ENCODE measurements at places on chromosomes 6 and 20.

DNA sequence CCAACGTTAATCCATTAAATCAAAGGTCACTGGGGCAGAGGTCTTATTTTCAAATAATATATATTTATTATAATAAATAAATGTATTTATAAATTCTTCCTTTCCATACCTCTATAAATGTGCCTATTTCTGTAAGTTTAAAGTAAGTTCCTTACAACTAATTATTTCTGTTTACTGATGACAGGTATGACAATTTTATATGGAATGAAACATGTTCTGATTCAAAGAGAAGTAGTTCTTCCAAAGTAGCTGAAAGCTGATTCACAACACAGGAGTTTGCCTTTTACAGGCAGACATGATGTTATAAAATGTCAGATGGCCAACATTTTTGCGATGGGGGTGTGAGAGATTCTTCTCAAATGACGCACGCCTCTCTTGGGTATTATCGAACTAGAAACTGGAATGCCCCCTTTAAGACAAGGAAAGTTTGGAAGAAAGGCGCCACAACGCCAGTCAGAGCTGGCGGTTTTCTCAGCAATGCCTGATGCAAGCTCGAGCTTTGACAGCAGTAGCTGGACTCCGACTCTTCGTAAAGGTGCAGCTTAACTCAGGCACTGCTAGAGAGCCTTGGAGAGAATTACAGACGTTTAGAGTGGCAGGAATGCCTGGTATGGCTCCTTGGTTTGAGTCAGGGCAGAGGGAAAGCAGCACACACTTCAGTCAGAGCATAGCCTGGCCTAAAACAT is 92.1 kb downstream of the FOXC1 start:
- no peak for DNase-seq

DNA sequence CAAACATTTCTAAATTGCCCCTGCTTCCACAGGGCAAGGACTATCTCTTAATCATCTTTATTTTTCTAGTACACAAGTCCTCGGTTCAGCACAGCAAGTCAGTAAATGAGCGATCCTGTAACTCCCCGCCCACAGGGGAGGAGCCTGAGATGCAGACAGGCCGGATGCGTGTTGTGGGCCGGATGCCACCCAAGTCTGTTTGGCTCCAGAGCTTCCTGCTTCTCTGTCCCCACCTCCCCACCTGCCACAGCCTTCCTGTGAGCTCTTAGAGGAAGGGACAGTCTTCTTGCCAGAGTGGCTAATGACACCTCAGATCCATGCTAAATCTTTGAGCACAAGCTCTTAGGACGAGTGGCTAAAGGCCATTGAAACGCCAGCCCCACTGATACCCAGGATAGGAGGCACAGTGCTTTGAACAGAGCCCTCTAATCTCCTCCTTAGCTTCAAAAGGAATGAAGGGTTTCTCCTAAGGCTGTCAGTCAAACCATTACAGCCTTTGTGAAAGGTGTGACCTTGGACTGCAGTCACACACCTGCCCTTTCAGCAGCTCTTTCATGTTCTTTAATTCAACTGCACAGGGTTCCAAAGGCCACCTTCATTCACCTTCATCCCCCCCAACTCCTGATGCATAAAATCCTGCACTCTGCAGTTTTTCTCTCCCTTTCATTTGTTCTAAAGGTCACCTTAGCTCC is 264.3 kb downstream of the TFAP2C start:
- DNase-seq: no peak

DNA sequence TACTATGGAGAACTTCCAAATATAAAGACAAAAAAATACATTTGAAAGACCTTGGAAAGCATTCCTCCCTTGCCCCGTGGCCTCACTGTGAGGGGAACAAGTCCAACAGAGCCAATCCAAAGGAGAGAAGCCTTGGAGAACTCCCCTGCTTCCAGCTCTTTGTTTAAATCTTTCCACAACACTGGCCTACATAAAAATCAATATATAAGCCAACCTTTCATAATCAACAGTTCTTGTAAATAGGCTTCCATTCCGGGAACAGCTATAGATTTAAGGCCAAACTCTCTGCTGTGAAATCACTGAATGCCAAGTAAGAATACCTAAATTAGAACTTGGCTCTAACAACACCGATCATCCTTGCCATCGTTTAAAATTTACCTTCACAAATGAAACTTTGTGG is 242.1 kb downstream of the HACE1 start:
- no peak for DNase-seq

DNA sequence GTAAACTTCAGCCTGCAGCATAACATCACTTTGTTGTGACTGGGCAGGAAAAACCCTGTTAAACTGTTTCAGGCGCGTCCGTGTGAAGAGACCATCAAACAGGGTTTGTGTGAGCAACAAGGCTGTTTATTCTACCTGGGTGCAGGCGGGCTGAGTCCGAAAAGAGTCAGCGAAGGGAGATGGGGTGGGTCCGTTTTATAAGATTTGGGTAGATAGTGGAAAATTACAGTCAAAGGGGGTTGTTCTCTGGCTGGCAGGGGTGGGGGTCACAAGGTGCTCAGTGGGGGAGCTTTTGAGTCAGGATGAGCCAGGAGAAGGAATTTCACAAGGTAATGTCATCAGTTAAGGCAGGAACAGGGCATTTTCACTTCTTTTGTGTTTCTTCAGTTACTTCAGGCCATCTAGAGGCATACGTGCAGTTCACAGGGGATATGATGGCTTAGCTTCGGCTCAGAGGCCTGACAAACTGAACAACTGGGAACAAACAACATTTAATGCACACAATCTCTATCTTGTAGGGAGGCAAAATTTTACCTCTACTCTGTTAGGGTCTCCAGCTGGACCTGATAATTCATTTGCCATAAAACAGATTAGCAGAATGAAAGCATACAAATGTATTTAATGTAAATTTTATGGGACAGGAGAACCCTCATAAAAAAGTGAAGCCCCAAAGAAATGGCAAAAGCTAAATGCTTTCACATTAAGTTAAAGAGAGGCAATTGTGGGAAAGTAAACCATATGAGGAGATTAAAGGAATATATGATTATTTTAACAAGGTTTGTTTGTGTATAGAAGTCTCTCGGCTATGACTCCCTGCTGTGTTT is 58.3 kb upstream of the HFE start:
- DNase-seq: no peak

- DNase-seq: no peak
Observed at GRCh38 chr6:13810688-13811446, 3.5 kb downstream of the MCUR1 start.

GRCh38 chr20:45419188-45420091 is 3.5 kb downstream of the PIGT start:
- DNase-seq: peak; percentile 26

DNA sequence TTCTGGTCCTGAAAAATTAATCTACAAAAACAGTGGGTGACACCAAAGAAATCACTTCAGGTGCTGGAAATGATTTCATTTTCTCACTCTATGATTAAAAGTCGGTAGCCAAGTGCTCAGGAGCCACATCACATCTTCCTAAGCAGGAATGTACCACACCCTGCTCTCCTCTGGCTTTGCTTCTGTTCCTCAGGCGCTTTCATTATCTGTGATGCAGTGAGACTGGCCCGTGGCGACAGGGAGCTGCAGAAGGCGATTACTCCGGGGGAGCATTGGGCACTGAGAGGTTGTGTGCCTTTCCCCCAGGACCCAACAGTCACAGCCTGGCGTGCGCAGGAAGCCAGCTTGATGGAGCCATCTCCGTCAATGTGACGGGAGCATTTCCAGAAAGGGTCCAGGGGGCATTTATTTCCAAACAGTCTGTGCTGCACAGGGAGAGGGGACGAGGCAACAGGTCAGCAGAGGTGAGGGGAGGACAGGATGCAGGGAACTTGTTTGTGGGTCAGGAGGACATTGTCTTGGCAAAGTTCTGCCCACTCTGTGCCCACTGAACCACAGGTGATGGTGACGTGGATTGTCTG is 5.6 kb upstream of the ZNF831 start:
- DNase-seq: no peak

- DNase-seq: no peak
Observed at GRCh38 chr6:129432738-129433137, 277.2 kb downstream of the ARHGAP18 start.

- DNase-seq: no peak
Observed at GRCh38 chr6:4582506-4583417, 193.4 kb upstream of the CDYL start.

DNA sequence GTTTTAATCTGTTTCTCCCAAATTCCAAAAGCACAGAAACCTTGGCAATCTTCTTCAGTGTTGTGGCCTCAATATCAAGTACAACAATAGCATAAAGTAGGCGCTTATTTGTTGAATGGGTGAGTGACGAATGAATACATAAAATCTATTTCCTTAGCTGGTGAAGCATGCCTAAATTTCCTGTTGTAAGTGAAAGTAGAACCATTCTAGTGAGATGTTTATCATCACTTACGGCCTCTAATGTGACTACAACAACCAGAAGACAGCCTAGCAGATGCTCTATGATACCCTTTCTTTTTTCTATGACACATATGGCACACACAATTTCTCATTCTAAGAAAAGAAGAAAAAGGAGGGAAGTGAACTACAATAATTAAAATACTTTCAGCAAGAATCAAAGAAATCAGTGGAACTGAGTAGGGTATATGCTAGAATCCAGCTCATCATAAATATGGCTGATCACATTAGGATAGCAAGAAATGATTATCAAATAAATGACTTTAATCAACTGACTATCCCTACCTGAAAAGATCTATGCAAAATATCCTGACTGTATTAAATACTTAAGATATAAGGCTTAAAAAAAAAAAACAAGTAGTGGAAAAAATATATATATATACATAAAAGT is 67.4 kb downstream of the BTBD9 start:
- no peak for DNase-seq

- no peak for DNase-seq
Observed at GRCh38 chr6:7080311-7080710, 27.4 kb upstream of the RREB1 start.

DNA sequence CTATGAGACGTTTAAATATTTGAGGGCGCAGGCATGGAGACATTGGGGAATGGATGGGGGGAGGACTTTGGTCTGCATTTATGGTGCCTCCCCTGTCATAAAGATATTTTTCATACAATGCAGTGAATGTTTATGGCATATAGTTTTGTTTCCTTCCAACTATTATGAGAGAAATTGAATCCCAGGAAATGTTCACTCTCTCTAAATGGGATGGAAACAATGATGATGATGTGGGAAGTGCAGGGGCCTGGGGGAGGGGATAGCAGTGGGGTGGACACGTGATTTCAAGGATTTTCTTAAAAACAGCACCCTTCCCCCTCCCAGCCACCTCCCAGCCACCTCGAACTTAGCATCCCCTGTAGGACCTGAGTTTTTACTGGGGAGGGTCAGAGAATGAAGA is 69.9 kb downstream of the TOX2 start:
- no peak for DNase-seq

GRCh38 chr20:7608250-7608649 is 332.0 kb downstream of the HAO1 start:
- DNase-seq: no peak

DNA sequence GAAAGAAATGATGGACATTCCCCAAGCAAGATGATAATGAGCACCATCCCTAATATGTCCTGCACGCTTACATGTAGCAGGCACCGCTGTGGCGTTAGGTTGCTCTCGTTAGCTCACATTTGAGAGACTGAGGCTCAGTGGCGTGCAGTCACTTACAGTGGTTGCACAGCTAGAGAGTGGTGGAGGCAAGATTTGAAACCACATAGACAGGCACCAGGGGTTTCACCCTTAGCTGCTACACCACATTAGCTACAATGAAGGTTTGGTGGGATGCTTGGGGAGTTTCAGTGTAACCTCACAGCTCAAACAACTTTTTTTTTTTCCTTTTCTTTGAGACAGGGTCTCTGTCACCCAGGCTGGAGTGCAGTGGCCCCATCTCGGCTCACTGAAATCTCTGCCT is 3.7 kb downstream of the COX4I2 start:
- no peak for DNase-seq

GRCh38 chr20:64106981-64107735 is at the start of gene NPBWR2:
NPBWR2 (minus strand) TSS chr20:64107565; CDS start chr20:64106831, 734 bp downstream.
- no peak for DNase-seq

- no peak for DNase-seq
Observed at GRCh38 chr20:24407151-24407550, 62.3 kb upstream of the SYNDIG1 start.

- DNase-seq: no peak
Observed at GRCh38 chr6:53543359-53544216, 1.3 kb downstream of the GCLC start.

DNA sequence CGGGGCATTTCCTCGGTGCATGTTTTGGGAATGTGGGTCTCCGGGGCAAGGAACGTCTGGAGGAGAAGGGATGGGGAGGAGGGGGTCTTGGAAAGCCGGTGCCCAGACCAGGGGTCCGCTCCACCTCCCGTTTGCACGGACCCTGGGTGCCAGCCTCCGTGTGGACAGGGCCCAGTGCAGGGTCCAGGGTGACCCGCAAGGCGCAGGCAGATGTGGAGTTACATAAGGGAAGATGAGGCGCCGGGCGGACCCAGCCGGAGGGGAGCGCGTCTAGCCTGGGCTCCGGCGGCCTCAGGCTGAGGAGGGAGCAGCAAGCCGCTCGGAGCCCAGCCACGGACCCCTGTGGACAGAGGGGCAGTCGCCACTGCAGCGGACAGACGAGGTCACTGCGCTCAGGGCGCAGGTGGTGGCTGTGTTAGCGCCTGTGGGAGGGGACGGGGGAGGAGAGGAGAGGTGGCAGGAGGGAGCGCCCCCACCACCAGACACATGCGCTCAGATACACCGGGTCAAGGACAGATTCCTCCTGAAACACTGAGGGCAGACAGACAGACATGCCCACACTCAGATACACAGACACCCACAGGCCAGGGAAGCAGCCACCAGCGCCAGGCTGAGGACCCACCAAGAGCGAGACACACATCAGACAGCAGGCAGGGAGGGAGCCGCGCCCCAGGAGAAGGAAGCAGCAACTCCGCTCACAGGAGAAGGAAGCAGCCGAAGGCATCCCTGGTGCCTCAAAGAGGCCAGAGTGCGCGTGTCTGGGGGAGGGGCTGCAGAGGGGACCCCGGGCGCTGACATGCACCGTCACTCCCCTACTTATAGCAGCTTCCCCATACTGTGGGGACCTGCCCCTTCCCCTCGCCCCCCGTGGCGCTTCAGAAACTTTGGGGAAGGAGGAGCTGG is 839 bp upstream of the HRH3 start:
- no peak for DNase-seq

- DNase-seq: no peak
Observed at GRCh38 chr6:42012501-42013133, 37.7 kb upstream of the TAF8 start.

- DNase-seq: no peak
Observed at GRCh38 chr6:68859233-68859632, 224.2 kb downstream of the ADGRB3 start.

GRCh38 chr6:52330470-52330869 is 31.5 kb upstream of the PAQR8 start:
- DNase-seq: no peak

DNA sequence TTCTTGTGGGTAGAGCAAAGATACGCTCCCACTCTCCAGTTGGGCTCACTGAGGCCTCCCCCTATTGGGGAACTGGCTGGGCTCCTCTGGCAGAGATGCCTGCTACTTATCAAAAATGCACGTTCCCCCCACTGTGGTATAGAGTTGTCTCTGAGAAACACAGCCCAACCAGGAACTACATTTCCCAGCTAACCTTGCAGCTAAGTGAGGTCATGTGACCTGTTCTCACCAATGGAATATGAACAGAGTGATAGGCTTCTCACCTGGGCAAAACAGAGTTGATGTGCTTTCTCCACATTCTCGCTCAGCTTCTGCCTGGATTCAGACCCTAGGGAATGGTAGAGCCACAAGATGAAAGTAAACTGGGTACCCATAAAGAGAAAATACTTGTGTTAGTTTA is 49.1 kb upstream of the PTPRT start:
- no peak for DNase-seq

Data from stimulated activated naive B cell treated with anti-CD40 and anti-IgM and Interleukin-4, amounts not matched to agents 10 μg/mL and 1 μg/mL and 100 μg/mL, for 72 hours (primary cell).